ENCODE measurements at places on chromosomes 3 and 15.

DNA sequence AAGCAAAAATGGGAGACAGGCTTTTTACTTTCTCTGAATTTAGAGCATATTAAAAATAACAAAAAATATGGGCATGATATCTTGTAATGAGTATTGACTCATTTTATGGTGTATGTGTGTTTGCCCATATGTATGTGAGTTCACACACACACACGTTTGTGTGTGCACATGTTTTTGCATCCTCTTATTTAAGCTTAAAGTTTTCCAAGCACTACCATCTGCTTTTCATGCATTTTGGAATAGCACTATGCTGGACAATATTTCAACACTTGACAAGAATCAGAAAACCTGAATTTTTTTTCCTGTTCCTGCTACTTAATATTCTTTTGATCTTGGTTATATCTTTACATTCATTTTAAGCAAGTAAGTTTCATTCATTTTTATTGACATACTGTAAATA lies 872.7 kb downstream of the OTOL1 start:
- no peak for DNase-seq

- no peak for DNase-seq
Measured at GRCh38 chr3:172711454-172711795, 558 bp upstream of the NCEH1 start.

DNA sequence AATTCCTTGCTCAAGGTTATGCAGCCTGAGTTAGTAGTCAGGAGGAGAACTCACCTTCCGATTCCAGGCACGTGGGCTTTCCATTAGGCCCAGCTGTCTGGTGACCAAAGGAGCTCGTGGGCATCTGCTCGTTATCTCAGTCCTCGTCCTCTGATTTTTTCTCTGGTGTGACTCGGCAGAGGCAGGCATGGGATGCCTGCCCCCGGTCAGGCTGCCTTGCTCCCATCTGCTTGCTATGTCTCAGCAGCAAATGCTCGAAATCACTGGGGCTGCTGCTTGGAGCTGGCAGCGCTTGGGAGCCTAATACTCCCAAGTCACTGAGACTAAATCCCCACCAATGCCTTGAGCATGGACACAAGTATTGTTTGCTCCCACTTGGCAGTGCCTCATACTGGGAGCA lies 84.5 kb upstream of the NMNAT3 start:
- DNase-seq, result no peak

DNA sequence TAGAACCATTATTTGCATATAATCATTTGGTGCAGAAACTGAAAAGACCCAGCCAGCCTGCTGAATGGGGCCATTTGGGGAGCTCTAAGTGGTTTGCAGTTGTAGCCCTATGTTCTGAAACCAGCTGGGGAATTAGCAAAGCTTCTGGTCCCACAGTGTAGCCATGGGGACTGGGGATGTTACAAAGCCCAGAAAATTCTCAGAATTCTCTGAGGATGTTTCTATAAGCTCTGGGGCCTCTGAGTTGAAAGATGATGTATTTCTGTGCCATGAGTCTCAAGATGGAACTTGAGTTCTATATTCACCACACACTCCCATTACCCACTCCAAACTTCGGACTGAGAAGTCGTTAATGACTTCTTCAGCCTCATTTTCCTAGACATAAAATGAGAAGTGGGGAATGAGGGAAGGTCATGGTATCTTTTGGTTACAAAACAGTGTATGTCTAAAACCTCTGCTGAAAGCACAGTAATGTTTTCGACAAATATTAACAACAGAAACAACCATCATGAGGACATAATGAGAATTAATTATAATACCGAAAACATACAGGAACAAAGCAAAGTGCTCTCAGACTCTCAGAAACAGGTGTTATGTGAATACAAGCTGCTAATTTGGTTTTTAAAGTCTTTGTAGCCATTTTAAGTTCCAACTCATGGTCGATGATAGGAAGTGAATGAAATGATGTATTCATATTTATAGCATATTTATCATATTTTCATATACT lies 89.4 kb downstream of the RFTN1 start:
- no peak for DNase-seq

GRCh38 chr15:24880663-24881062 lies 74.1 kb upstream of the SNRPN start:
- DNase-seq, result no peak

DNA sequence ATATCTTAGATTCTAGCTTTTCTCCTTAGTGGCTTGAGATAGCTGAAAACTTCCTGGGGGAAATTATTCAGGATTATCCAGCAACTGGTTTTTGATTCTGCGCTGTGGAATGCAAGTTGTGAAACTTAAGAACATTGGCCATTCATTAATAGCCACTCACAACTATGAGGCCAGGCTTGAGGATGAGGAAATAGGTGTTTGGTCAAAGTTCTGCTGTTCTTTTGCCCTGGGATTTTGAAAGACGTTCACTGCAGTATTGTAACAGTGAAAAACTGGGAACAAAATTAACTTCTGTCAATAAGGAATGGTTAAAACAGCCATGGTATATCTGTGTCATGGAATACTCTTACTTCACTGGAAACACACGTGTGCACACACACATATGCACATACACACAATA lies 44.1 kb downstream of the CTXND1 start:
- no peak for DNase-seq

Data from activated T-cell treated with anti-CD3 and anti-CD28 coated beads, Interleukin-2, amount 50 U/mL, for 24 hours (primary cell).